ENCODE measurements at places on chromosomes 1 and 21.

GRCh38 chr1:72412286-72412685, 129.9 kb upstream of the NEGR1 start:
- DNase-seq = peak; percentile 63

GRCh38 chr1:176559878-176560277, 96.9 kb downstream of the PAPPA2 start:
- DNase-seq = peak; percentile 81

DNA sequence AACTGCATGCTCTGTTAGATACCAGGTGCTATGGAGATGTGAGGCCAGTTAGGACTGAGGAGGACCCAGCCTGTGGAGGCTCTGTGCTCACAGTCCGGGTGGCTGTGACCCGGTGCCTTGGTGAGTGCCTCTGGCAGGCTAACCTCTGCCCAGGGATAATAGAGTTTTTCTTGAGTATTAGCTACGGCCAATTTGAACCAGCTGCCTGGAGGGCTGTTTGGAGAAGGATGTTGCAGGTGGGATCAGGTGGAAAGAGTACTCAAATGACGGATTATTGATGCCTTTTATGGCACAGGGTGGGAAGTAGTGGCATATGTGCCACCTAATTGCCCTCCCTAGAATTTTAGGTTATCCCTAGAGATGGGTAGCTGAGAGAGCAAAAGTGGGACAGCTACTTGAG, 182.7 kb downstream of the GRIK3 start:
- DNase-seq = no peak

- DNase-seq = peak; percentile 19
Measured at GRCh38 chr1:71666609-71667008, 585.8 kb upstream of the ZRANB2 start.

DNA sequence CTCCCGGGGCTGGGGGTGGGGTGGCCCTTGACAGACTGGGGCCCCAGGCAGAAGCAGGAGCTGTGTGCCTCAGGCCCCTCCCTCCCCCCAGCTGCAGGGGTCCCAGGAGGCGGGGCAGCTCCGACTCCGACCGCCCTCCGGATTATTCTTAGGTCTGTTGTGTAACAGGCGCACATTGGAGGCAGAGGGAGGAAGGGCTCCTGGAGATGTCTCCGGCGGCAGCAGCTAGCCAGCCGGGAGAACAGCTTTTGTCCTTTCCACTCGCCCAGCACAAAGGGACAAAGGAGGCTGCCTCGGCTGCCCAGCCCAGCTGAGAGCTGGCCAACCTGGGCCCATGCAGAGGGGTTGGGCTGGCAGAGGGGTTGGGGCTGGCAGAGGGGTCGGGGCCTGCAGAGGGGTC, 29.7 kb upstream of the PLCH2 start:
- DNase-seq = no peak

GRCh38 chr1:155174324-155175280, 953 bp downstream of the TRIM46 start:
- peak; percentile 14 for DNase-seq

DNA sequence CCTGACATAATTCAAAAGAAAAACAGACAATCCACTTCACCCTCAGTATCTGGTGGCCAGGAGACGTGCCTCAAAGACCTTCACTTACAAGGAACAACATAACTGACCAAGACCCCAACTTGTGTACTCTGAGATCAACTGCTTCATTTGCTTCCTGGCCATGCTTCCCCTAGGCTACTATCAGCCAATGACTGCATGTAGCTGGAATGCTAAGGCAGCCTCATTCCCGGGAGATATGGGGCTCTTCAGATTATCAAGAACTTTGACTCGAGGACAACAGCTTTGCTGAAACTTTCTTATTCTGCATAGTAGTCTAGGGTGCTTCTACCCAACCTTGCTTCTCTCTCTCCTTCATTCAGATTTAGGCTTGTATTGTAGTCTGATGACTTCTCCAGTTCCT, 11.7 kb upstream of the UCK2 start:
- DNase-seq = no peak

DNA sequence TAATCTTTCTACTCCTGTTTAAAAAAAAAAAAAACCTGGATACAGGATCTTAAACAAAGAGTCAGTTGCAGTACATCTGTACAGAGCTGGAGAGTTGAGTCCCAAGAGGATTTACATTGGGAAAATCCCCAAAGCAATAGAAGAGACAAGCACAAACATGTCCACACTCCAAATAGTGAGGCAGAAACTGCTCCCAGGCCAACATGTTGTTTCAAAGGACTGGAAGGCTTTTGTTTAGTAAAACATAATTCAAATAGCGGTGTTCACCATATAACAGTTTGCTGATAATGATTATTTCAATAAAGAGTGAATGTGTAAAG, 425.4 kb downstream of the ADGRL2 start:
- peak; percentile 65 for DNase-seq

DNA sequence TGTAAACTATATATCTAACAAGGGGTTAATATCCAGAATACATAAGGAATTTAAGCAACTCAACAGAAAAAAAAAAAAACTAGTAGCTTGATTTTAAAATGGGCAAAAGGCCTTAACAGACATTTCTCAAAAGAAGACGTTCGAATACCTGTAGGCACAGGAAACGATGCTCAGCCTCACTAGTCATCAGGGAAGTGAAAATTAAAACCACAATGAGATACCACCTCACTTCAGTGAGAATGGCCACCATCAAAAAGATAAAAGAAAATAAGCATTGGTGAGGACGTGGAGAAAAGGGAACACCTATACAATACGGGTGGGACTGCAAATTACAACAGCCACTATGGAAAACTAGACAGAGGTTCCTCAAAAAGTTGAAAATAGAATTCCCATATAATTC, 37.3 kb downstream of the NPHP4 start:
- DNase-seq = no peak

All from fibroblast of mammary gland (primary cell).